ENCODE measurements at places on chromosomes 7 and 10.

- DNase-seq = peak; percentile 37
Observed at GRCh38 chr10:104328896-104329710, 9.2 kb downstream of the ITPRIP start.

GRCh38 chr7:98670186-98670585 is 53.1 kb downstream of the NPTX2 start:
- no peak for DNase-seq

- DNase-seq = peak; percentile 41
Observed at GRCh38 chr10:3783316-3783681, 1.7 kb downstream of the KLF6 start.

DNA sequence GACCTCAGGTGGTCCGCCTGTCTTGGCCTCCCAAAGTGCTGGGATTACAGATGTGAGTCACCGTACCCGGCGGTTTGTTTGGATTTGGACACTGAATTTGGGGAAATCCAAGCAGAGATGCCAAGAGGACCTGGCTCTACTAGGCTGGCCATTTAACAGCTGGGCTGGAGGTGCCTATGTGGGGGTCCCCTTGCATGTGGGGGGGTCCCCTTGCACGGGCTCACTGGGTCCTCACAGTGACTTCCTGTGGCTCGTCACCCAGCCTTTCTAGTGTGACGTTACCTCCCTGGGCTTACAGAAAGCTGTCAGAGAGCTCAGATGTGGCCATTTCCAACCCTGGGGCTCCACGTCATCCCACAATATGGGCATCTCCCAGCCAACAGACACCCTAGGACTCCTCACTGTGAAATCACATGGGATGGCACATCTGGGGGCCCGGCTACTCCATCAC is 49.3 kb upstream of the GNA12 start:
- DNase-seq = no peak

- no peak for DNase-seq
Observed at GRCh38 chr10:124176349-124177179, 83.2 kb upstream of the CHST15 start.

GRCh38 chr10:131188494-131188893 is 123.0 kb downstream of the TCERG1L start:
- no peak for DNase-seq

DNA sequence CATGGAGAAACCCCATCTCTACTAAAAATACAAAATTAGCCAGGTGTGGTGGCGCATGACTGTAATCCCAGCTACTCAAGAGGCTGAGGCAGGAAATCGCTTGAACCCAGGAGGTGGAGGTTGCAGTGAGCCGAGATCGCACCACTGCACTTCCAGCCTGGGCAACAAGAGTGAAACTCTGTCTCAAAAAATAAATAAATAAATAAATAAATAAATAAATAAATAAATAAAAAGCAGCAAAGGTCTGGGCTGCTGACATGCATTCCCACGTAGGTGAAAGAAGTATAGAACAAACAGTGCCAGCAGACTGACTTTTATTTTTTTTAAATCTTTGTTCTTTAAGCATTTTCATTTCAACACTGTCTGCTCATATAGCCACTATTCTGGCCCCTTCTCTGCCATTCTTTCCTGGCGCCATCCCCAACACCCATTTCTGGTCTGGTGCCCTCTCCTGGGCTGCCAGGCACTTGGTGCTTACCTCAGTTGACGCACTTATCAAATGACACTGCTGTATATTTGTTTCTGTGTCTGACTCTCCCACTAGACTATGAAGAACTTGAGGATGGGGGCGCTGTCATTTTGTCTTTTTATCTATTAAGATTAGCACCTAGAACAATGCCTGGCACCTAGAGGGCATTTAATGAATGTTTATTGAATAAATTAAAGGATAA is 15.6 kb downstream of the FAM107B start:
- no peak for DNase-seq

GRCh38 chr7:45001826-45002225 is 1.8 kb downstream of the CCM2 start:
- no peak for DNase-seq

DNA sequence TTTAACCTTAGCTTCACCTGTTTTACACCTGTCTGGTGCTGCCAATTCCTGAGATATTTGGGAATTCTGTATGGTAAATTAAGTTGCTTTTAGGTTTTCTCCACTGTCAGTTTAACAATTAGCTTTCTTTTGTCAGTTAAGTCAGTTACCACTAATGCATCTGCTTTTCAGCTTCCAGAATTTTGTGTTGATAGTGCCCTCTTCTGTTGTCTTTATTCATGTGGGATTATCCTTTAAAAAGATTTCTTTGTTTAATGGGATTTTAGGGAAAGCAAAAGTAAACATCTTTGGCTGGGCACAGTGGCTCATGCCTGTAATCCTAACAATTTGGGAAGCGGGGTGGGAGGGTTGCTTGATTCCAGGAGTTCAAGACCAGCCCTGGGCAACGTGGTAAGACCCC is 8.1 kb downstream of the TFAM start:
- DNase-seq = no peak

DNA sequence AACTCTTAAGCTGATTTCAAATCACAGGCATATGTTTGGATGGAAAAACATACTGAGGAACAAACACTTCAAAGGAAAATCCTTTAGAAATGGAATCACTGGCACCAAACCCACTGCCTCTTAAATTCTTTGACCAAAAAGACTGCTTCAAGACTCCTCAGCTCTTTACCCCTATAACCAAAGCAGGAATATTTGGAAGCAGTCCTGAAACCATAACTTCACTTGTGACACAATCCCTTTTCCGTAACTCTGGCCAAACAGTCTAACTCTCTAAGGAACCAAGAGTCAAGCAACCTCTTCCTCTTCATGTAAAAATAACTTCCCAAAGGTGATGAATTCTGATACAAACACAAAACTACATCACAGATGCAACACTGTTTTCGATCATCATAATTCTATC is 104.3 kb downstream of the MTERF1 start:
- DNase-seq = no peak

DNA sequence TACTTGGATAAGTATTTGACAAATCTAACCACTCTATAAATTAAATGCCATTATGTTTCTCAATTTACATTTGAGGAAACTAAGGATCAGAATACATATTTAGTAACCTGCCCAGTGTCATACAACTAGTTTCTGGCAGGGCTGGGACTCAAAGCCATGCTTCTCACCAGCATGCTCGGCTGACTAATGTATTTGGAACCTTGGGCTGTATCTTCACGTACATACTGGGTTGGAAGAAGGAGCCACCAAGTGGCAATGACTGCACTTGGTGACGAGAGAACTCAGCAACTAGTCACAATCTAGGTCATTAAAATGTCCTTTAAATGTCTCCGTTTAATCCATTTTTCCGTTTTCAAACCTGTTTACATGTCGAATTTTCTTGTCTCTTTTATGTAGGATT is 42.9 kb downstream of the CHRM2 start:
- peak; percentile 12 for DNase-seq

DNA sequence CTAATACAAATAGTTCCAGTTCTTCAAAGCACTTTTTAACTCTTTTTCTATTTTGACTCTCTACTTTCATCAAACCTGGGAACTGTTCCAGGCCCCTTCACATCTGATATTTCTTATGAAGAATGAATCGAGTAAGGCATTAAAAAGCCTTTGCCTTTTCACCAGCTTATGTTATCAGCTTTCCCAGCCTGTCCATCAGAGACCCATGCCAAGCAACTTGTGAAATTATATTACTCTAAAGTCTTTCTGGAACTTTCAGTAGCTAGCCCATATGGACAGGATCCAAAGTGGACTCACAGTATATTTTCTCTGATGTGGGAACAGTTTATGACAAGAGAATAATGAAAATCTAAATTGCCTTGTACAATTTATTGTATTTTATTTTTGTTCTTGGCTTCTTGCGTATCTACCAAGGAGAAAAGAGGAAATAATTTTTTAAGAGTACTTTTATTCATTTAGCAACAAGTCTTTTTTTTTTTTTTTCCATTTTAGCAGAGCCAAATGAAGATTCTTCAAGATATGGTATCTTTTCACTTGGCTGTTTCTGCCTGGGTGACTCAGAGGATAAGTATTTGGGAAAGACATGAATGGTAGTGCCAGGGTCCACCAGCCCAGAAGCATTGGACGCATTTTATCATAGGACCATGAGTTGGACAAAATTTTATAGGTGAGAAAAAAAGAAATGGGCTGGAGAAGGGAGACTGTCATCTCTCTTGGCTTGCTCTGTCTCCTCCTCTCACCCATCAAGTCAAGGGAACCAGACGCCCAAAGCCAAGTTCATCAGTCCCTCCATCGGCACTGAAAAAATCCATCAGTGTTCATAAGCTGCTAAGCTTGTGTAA is 195.8 kb upstream of the NEBL start:
- DNase-seq = no peak

GRCh38 chr7:83655951-83656556 is 7.1 kb upstream of the SEMA3E start:
- DNase-seq = peak; percentile 38

DNA sequence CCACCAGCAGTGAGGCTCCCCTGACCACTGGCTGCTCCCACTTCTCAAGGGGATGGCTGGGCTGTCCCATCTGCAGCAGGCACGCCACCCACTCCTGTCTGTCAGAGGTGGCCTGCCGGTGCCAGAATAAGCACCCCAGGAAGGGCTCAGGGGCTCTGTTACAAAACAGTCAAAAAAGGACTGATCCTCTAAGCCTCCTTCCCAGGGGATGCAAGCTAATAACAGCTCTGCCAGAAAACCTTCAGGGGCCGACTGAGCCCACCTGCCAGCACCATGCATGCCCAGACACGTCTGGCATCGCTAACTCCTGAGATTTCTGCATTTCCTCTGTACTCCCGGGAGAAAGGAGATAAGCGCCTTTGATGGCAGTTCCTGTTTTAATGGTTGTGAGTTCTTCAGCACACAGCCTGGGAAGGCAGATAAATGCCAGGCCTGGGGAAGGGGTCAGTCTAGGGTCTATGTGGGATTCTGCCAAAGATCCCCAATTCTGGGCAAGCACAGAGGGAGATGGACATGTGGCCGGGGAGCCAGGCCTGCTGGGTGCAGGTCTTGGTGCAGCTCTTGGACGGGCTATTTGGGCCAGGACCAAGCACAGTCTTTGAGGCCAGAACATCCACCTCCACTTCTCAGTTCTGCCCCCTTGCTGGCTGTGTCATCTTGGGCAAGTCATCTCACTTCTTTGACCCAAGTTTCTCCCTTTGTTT is 128.4 kb downstream of the ARHGAP22 start:
- no peak for DNase-seq

- no peak for DNase-seq
Observed at GRCh38 chr10:132101529-132101928, 35.8 kb downstream of the JAKMIP3 start.

DNA sequence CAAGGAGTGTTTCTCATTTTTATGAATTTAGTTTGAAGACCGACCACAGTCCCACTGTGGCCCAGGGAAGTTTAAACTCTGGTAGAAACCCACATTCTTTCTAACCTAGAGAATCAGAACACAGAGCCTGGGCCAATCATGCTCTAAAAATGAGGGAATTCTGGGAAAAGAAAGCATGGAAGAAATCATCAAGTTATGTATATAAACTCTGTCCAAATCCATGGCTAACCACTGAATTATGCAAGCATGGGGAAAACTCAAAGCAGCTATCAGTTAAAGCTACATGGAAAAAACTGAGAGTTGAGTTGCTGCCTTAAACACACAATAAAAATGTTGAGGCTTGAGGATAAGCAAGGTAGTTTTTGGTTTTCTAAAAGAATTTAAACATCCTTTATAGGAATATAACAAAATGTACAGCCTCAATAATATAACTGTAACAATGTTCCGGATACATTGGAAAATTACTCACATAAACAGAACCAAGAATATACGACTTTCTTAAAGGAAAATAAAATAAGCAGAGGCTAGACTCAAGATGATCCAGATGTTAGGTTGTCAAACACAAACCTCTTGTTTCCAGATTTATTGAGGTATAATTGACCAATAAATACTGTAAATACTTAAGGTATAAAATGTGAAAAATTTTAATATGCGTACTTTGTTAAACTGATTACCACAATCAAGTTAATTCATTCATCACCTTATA is 311.2 kb upstream of the GNAI1 start:
- DNase-seq = no peak

- DNase-seq = no peak
Observed at GRCh38 chr10:81136261-81136660, 598.6 kb downstream of the SH2D4B start.

GRCh38 chr7:91424371-91424770 is 160.1 kb downstream of the FZD1 start:
- no peak for DNase-seq

DNA sequence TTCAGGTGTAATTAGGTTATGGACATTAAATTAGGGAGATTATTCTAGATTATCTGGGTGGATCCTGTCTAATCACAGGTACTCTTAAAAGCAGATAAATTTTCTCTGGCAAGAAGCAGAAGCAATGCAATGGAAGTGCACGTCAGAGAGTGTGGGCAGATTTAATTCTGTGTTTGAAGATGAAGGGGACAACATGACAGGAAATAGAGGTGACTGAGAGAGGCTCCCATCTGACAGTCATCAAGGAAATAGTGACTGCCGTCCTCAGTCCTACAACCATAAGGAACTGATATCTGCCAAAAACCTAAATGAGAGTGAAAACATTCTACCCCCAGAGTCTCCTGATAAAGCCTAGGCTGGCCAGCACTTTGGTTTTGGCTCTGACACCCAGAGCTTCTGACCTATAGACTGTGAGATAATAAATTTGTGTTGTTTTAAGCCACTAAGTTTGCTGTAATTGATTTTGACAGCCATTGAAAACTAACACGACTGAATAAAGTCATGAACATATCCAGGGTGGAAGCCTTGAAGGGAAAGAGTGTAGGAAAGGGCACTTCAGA is 30.5 kb upstream of the DDX50 start:
- no peak for DNase-seq

DNA sequence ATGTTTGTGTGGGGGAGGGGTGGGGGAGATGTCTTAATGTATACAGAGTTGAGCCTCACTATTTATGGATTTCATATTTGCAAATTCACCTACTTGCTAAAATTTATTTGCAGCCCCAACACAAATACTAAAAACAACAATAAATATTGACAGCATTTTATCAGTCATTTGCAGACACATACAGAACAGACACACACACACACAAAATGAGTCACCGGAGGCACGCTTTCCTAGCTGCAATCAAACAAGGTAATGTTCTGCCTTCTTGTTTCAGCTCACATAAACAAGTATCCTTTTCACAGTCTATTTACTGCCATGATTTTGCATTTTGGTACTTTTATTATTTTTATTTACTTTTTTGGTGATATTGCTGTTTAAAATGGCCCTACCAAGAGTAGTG is 88.5 kb downstream of the IPMK start:
- no peak for DNase-seq

- DNase-seq = no peak
Observed at GRCh38 chr7:29300026-29300480, 105.5 kb downstream of the CHN2 start.
